ENCODE measurements at places on chromosomes 1 and 21. TPM values are rescaled to one million over a fixed set of nuclear protein-coding genes. Genes with fewer than 3 reads are reported as not detected.
A peak's percentile ranks its signal among the peaks of the same experiment; 100 is the strongest.

Gene AADACL4
- total RNA-seq = not detected

Gene ZC3H12A
- total RNA-seq = 33.5 TPM

Gene TNFAIP8L2
- 17.1 TPM for total RNA-seq

Gene IPP
- total RNA-seq = 20.3 TPM

Gene PTGFR
- total RNA-seq = not detected

Gene ASTN1
- not detected for total RNA-seq

Gene LHX8
- total RNA-seq = not detected

Gene DAB1
- 0.72 TPM for total RNA-seq

Gene ZNF593
- 34.1 TPM for total RNA-seq

DNA sequence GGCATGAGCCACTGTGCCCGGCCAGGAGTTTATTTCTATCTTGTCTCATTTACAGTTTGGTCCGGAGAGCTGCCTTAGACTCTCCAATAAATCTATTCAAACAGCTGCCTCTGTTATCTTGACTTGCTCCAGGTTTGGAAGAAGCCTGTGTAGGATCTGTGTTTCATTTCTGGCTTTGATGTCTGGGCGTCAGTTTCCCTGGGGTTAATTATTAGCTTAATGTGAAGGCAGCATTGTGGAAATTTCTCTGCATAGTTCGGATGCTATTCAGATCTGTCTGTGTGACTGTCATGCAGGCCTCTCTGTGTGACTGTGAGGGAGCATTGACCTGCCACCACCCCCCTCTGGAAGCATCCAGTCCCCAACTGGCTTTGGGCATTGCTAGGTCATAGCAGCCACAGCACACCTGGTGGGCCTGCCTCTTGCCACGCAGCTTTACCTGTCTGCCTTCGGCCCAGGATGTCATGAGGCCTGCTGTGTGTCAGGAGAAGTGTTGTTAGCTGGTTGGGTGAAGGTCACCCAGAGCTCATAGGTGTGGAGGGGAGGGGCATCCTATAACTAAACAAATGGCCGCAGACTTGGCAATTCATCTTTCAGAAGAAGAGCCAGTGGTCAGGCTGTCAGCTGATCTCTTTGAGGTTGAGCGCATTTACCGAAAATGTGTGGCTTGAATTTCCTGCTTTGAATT is 9.8 kb downstream of the IFNGR2 start:
- DNase-seq = no peak

GRCh38 chr1:156709757-156710489 is 4.5 kb upstream of the CRABP2 start:
- no peak for DNase-seq

DNA sequence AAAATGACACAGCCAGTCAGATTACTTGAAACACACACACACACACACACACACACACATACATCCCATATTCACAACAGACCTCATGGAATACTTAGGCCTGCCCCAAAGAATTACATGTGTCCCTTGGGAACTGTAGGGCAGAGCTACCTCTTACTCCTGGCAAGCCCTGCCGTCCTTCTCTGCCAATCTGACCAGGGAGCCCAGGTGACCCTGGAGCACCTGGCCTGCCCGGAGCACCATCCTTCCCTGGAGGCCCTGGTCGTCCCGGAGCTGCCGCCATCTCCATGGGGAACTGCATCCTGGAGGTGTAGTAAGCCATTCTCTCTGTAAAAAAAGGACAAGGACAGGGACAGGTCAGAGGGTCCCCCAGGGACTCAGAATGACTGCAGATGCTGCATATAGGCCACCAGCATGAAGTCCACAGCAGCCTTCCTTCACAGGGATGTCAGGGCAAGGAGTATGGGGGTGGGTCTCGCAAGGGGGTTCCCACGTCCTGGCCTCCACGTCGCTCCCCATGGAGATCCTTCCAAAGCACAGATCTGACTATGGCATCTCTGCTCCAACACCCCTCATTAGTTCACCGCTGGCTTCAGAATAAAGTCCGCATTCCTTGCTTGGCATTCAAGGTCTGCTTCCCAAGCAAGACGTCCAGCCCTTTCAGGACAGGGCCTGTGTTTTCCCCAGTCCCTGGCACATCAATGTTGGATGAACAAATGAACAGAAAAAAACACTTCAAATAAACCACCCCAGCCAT is 9.2 kb upstream of the PEF1 start:
- no peak for DNase-seq

GRCh38 chr1:111272081-111272480 is 18.6 kb upstream of the CHIA start:
- no peak for DNase-seq

- no peak for DNase-seq
Measured at GRCh38 chr1:64967381-64967780, 1.0 kb upstream of the JAK1 start.

DNA sequence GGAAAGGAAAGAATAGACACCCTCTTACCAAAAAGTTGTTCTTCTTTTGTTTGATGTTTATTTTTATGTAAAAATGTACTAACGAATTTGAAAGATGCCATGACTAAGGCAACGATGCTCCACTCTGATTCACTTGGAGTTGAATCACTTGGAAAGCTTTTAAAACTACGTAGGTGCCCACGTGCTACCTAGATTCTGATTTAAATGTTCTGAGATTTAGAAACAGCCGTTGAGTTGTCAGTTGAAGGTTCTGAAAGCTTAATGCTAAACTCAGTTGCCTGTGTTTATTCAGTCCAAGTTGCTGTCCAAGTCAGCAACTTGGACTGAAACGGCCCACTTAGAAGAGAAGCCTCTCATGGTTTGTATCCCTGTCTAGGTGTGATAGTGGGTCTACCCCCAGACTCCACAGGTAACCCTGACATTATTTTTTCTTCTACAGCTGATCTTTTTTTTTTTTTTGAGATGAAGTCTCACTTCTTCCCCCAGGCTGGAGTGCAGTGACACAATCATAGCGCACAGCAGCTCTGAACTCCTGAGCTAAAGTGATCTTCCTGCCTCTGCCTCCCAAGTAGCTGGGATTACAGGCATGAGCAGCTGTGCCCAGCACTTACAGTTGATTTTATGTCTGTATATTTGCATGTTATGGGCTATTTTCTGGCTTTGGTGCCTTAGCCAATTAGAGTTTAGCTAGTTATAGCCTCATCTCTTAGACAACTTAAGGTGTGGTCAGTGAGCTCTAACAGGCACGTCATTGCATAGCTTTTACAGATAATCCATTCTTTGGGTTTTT is 1.4 kb upstream of the VAMP4 start:
- peak; percentile 26 for DNase-seq

DNA sequence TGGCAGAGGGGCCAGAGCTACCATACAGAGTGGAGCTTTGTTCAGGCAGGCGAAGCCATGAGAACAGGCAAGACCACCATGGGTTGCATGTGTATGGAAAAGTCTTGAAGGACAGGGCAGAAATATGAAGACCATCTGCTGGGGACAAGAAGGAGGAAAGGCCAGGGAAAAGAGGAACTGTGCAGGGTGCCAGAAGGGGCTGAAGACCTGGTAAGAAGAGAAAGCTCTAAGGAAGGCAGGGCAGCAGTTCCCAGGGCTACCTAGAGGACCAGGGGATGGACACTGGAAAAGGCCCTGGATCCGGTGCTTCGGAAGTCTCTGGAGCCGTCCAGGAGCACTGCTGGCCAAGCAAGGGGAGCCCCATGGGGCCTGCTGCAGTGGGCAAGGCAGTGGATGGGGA is 43.4 kb downstream of the PKP1 start:
- no peak for DNase-seq

DNA sequence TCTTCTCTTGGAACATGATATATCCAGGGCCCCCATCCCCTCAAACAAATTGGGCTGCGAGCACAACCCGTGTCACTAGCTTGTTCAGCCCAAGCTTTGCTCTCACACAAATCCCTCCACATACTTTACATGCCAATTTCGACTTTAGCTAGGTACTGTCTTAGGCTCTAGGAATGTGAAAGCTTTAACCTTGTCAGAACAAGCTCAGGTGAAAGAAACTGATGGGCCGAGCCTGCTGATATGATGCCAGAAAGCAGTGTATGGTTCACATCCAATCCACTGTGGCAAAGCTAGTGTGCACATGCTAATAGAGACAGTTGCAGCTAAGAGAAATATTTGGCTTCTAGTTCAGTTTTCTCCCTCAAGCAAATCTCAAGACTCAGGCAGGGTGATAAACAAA is 79.5 kb downstream of the TNFSF18 start:
- DNase-seq = no peak

GRCh38 chr1:234458352-234459017 is 20.5 kb downstream of the TARBP1 start:
- DNase-seq = no peak

- no peak for DNase-seq
Measured at GRCh38 chr1:40711465-40712404, 20.2 kb downstream of the NFYC start.

DNA sequence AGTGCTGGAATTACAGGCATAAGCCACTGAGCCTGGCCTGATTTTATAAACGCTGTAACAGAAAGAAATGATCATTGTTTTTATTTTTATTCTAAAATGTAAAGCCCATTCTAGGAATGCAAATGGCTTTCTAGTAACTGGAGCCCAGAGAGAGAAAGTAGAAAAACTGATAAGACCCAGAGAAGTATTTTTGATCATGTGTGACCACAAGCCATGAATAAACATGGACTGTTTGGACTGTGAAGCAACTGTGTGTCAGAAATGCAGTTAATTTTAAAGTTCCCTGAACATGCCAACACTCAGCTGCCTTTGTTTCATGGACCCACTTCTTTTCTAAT is 39.7 kb downstream of the EIF2B3 start:
- no peak for DNase-seq

DNA sequence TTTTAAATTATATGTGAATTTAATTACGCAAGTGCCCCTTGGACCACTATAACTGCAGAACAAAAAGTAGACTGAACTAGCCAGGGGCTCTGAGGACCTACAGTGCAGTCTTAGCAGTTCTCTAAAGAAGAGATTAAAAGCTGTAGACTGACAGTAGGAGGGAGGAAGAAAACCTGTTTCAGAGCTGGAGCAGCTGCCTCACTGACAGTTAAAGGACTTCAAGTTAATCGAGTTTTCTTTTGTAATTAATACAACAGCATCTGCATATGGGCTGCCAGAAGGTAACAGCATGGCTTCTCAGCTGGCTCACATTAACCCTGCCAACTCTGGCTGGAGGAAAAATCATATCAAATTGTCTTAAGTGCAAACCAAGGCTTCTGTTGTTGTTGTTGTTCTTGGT is 19.9 kb downstream of the DSTYK start:
- no peak for DNase-seq

DNA sequence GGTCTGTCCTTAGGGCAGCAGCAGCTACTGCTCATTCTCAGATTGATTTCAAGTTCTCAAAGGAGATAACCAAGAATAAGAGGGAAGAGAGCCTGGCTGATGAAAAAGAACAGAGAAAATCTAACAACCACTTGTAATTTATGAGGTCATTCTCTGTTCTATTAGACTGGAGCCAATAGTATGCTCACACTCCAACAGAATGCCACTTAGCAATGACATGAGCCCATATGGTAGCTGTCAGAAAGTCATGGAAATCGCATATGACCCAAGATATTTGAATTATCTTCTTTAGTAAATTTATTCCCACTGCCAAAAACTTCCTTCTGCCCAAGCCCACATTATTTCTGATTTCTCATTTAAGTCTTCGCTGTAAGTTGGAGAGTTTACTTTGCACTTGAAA is 53.7 kb upstream of the PLA2G4A start:
- no peak for DNase-seq

DNA sequence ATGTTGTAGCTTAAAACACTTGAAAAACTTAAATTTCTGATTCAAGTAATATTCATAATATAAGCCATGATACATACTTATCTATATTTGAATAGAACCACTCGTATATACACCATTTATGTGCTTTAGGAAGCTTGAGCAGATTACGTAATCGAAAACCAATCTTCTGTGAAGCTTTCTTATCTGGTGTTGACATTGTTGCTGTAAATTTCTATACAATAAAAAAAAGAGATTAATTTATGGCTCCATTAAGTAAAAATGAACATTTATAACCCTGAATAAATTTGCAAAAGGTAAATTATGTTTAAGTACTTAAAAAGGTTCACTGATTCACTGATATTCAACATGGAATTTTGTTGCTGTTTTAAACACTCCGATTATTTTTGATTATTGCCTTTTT is 21.4 kb downstream of the LIN9 start:
- DNase-seq = no peak

Data from activated T-cell treated with anti-CD3 and anti-CD28 coated beads, Interleukin-2, amount 50 U/mL, for 72 hours (primary cell).